ENCODE measurements at places on chromosomes 16 and 17. TPM values are rescaled to one million over a fixed set of nuclear protein-coding genes. Genes with fewer than 3 reads are reported as not detected.

The RBBP6 gene
- polyA plus RNA-seq = 33.8 TPM

The HIGD1B gene
- polyA plus RNA-seq = 2.1 TPM

The STX1B gene
- polyA plus RNA-seq = 0.78 TPM

The FBXW10B gene
- polyA plus RNA-seq = 1.5 TPM

The SLC52A1 gene
- polyA plus RNA-seq = 1.0 TPM

DNA sequence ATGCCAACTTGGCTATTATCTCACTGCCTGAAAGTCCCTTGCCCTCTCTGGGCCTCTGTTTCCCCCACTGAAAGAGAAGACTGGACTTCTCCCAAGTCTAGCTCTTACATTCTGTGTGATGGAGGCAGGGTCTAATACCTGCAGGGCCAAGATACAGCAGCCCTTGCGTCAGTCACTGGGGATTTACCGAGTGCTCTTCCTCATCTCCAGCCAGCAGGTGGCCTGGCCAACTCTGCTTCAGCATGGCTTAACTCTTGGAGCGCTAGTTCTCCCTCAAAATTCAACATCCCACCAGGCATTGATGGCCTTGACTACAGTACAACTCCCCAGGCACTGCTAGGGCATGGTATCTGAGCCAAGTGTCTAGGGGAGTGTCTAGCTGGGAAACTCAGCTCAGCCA is 19.9 kb upstream of the MTMR4 start:
- H3K36me3 ChIP-seq = no peaks in the 10 kb centered on the region
- H3K4me1 ChIP-seq = peaks cover 21% of the 10 kb centered on the region
- no peaks in the 10 kb centered on the region for H3K27me3 ChIP-seq
- DNase-seq = no peak
- no peak overlapping the region for H3K27ac ChIP-seq

- DNase-seq = no peak
- no peaks in the 10 kb centered on the region for H3K27me3 ChIP-seq
- no peak overlapping the region for H3K4me3 ChIP-seq
- no peaks in the 10 kb centered on the region for H3K36me3 ChIP-seq
- peak overlapping the region; percentile 68 for H3K27ac ChIP-seq
Observed at GRCh38 chr17:72407931-72408330, 287.1 kb downstream of the SOX9 start.

GRCh38 chr17:4721203-4722135 is 9.8 kb upstream of the MED11 start:
- H3K4me1 ChIP-seq = peaks cover 45% of the 10 kb centered on the region
- H3K27ac ChIP-seq = peak overlapping the region; percentile 74
- DNase-seq = peak; percentile 93
- H3K36me3 ChIP-seq = peaks cover 46% of the 10 kb centered on the region
- no peaks in the 10 kb centered on the region for H3K27me3 ChIP-seq

GRCh38 chr17:59331929-59332748 is 684 bp downstream of the YPEL2 start:
- DNase-seq = peak; percentile 57
- H3K4me1 ChIP-seq = peaks cover 57% of the 10 kb centered on the region
- H3K27me3 ChIP-seq = no peaks in the 10 kb centered on the region
- H3K36me3 ChIP-seq = no peaks in the 10 kb centered on the region
- H3K27ac ChIP-seq = peak overlapping the region; percentile 89
- peak overlapping the region; percentile 90 for H3K4me3 ChIP-seq

DNA sequence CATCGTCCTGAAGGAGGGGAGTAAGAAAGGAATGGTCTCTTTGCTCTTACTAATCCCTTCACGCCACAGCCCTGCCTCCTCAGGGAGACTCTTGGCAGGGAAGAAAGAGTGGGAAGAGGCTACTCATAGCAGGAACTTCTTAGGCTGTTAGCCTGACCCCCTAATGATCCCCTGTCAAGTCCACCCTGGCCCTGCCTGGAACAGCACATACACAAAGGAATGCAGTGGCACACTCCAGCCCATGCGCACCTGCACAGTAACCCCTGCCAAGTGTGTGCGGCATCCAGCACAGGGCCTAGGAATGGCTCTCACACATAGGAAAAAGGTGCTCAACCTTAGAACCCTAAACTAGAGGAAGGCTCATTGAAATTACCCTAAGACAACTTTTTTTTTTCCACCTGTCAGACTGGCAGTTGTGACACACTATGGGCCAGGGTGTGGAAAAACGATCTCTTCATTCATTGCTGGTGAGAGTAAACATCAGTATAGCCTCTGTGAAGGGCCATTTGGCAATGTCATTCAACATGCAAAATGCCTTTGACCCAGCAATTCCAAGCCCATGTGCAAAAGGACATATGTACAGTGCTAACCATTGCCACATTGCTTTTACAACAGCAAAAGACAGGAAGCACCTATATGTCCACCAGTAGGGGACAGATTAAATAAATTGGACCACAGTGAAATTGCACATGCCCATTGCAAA is 50.1 kb downstream of the PIMREG start:
- no peak overlapping the region for H3K4me3 ChIP-seq
- no peaks in the 10 kb centered on the region for H3K36me3 ChIP-seq
- no peaks in the 10 kb centered on the region for H3K27me3 ChIP-seq
- no peak overlapping the region for H3K27ac ChIP-seq

GRCh38 chr16:512802-513201 is 14.7 kb upstream of the CAPN15 start:
- no peaks in the 10 kb centered on the region for H3K4me1 ChIP-seq
- H3K36me3 ChIP-seq = peaks cover 65% of the 10 kb centered on the region
- H3K27me3 ChIP-seq = no peaks in the 10 kb centered on the region
- H3K4me3 ChIP-seq = no peak overlapping the region

- H3K27me3 ChIP-seq = no peaks in the 10 kb centered on the region
- no peaks in the 10 kb centered on the region for H3K36me3 ChIP-seq
- no peak for DNase-seq
- H3K4me3 ChIP-seq = no peak overlapping the region
- H3K4me1 ChIP-seq = no peaks in the 10 kb centered on the region
Observed at GRCh38 chr16:81066681-81067080, 10.4 kb downstream of the C16orf46 start.

DNA sequence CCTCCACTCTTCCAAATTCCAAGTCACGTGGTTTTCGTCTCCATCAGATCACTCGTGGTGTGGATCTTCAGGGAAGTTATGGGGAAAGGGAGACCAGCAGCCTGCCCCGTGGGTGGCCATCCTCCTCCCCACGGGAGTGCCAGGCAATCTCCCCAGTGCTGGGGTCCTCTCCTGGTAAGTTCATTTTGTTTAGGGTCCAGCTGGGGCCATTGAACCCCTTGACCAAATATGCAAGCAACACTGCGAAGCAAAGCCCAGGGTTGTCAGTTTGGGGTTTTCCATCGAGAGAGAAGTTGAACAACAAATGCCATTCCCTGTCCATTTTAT is 4.1 kb upstream of the LCMT1 start:
- H3K4me1 ChIP-seq = peaks cover 29% of the 10 kb centered on the region
- H3K27ac ChIP-seq = peak overlapping the region; percentile 89
- DNase-seq = no peak

DNA sequence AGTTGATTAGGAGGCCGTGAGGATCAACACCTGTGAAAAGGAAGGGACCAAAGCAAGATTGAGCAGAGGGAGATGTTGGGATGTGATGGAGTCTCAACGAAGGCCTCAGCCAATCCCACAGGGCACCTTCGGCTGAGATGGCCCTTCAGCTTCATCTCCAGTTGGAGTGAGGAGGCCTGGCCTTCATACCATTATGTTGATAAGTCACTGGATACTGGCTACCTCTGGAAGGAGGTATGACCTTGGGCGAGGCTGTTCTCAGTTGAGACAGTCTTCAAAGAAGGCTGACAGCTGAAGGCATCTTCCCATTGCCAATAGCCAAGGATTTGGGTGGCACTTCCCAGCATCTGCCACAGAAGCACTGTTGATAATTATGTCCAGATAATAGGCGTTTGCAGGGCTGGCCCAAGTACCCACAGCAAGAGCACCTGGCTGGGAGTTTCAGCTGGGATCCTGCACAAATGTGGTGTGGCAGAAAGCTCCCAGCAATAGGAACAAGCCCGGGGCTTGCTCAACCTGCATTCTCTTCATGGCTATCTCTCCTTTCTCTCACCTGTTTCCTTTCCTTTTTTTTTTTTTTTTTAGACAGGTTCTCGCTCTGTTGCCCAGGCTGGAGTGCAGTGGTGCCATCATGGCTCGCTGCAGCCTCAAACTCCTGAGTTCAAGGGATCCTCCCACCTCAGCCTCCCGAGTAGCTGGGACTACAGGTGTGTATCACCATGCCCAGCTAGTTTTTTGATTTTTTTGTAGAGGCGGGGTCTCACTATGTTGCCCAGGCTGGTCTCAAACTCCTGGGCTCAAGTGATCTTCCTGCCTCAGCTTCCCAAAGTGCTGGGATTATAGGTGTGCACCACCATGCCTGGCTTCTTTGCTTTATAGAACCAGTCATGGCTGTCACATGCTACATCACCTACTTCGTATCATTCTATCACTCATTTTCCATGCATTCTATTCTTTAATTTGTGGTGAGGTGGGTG is 18.2 kb upstream of the MAP3K14 start:
- H3K4me3 ChIP-seq = no peak overlapping the region
- H3K27me3 ChIP-seq = no peaks in the 10 kb centered on the region
- peaks cover 18% of the 10 kb centered on the region for H3K4me1 ChIP-seq
- H3K27ac ChIP-seq = no peak overlapping the region
- H3K36me3 ChIP-seq = no peaks in the 10 kb centered on the region

- no peaks in the 10 kb centered on the region for H3K36me3 ChIP-seq
- DNase-seq = no peak
- H3K4me3 ChIP-seq = no peak overlapping the region
- H3K4me1 ChIP-seq = peaks cover 19% of the 10 kb centered on the region
Observed at GRCh38 chr16:87963400-87963799, 12.2 kb downstream of the BANP start.

- H3K27me3 ChIP-seq = peaks cover 24% of the 10 kb centered on the region
- H3K4me1 ChIP-seq = peaks cover 42% of the 10 kb centered on the region
- peak; percentile 72 for DNase-seq
- H3K36me3 ChIP-seq = peaks cover under 1% of the 10 kb centered on the region
Observed at GRCh38 chr16:89918453-89919347, at the start of gene MC1R. Gene MC1R, plus strand, starts transcription at chr16:89918862. Its CDS starts 397 bp downstream, at chr16:89919259.

- no peaks in the 10 kb centered on the region for H3K27me3 ChIP-seq
- no peaks in the 10 kb centered on the region for H3K36me3 ChIP-seq
- no peak for DNase-seq
- no peaks in the 10 kb centered on the region for H3K4me1 ChIP-seq
- H3K4me3 ChIP-seq = no peak overlapping the region
Observed at GRCh38 chr16:55120408-55120807, 189.7 kb downstream of the IRX5 start.

GRCh38 chr17:5872831-5873230 is 197.3 kb upstream of the WSCD1 start:
- no peak overlapping the region for H3K27ac ChIP-seq
- no peak for DNase-seq
- no peaks in the 10 kb centered on the region for H3K4me1 ChIP-seq
- H3K27me3 ChIP-seq = no peaks in the 10 kb centered on the region

DNA sequence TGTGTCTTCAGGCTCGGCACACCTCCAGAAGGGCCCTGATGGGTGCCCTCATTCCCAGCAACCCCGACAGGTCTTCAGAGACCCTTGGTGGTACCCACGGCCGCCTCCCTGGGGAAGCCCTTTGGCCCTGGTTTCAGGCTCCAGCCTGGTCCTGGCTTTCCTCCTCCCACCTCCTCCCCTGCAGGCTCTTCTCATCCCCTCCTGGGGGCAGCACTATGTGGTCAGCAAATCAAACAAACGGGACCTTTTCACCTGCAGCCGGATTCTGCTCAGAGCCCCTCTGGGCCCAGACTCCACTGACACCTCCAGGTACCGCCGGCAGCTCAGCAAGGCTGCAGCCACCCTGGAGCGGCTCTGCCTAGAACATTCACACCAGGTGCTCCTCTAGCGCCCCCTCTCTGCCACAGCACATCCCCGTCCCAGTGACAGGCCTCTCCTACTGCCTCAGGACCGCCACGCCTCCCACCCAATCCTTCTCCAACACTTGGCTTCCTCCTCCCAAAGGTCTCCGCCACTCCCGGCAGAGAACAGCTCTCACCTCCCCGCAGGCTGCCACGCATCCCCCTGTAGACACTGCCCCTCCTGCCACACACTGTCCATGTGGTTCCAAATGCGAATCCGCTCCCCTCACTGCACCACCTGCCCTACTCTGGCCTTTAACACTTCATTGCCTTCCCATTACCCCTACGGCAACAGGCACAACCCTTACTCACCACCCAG is 12.0 kb downstream of the CORO7 start:
- DNase-seq = peak; percentile 73
- peaks cover 26% of the 10 kb centered on the region for H3K4me1 ChIP-seq
- no peak overlapping the region for H3K27ac ChIP-seq
- no peak overlapping the region for H3K4me3 ChIP-seq
- H3K36me3 ChIP-seq = peaks cover 98% of the 10 kb centered on the region

DNA sequence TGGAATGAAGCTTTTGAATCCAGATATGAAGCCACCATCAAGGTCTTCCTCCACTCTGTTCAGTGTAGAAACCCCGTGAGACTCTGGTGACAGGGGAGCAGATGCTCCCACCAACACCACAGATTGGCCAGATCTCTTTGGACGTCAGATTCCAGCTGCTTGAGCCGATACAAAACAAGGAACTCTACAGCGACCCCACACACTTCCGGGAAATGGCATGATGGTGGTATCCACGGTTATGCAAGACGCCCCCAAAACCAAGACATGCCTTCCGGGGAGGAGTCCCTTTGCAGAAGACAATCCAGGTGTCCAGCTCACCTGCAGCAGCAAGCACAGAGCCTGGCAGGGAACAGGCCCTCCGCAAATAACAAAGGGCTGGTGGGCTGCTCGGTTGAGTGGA is 19.8 kb upstream of the PITPNA start:
- peaks cover 52% of the 10 kb centered on the region for H3K36me3 ChIP-seq
- H3K27ac ChIP-seq = no peak overlapping the region
- H3K4me3 ChIP-seq = no peak overlapping the region

GRCh38 chr17:10757067-10757466 is 27.2 kb upstream of the TMEM220 start:
- H3K4me1 ChIP-seq = peaks cover 38% of the 10 kb centered on the region
- peak; percentile 95 for DNase-seq
- peak overlapping the region; percentile 82 for H3K27ac ChIP-seq
- no peaks in the 10 kb centered on the region for H3K27me3 ChIP-seq
- H3K36me3 ChIP-seq = no peaks in the 10 kb centered on the region

DNA sequence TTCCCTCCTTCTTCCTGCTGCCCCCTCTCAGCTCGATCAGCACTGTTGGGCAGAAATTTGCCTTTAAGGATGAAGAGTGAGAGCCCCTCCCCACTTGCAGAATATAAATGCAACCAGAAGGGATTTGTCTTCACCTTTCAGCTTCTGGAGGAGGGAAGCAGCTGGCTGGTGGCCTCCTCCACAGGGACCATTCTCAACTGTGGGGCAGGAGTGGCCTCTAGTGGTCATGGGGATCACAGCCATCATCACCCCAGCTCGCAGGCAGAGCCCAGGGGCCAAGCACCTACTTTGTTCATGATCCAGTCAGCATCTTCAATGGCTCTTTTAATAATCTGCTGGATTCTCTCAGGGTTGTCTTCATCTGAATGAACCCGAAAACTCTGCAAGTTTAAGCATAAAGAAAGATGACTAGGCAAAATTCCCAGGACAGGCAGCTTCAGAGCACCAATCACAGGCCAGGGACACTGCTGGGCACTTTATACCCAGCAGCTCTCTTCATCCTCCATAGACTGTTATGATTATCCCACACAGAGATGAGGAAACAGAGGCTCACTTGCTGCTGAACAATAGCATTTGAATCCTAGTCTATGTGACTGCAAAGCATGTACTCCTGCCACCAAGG is 13.1 kb downstream of the LYRM9 start:
- no peaks in the 10 kb centered on the region for H3K4me1 ChIP-seq
- no peak overlapping the region for H3K27ac ChIP-seq
- H3K4me3 ChIP-seq = no peak overlapping the region
- no peaks in the 10 kb centered on the region for H3K27me3 ChIP-seq
- peak; percentile 92 for DNase-seq
- H3K36me3 ChIP-seq = peaks cover 22% of the 10 kb centered on the region

GRCh38 chr16:11372829-11373306 is 27.6 kb downstream of the RMI2 start:
- no peak for DNase-seq
- H3K27me3 ChIP-seq = no peaks in the 10 kb centered on the region
- H3K27ac ChIP-seq = no peak overlapping the region
- H3K36me3 ChIP-seq = no peaks in the 10 kb centered on the region
- peaks cover 5% of the 10 kb centered on the region for H3K4me1 ChIP-seq

Measured in stomach (tissue), 19 donors.